Thoracic aorta (tissue), 2 donors: ENCODE measurements at places on chromosomes 2 and 18. TPM values are rescaled to one million over a fixed set of nuclear protein-coding genes. Genes with fewer than 3 reads are reported as not detected.

- no peak for DNase-seq
Observed at GRCh38 chr18:62294073-62294472, 31.0 kb upstream of the TNFRSF11A start.

DNA sequence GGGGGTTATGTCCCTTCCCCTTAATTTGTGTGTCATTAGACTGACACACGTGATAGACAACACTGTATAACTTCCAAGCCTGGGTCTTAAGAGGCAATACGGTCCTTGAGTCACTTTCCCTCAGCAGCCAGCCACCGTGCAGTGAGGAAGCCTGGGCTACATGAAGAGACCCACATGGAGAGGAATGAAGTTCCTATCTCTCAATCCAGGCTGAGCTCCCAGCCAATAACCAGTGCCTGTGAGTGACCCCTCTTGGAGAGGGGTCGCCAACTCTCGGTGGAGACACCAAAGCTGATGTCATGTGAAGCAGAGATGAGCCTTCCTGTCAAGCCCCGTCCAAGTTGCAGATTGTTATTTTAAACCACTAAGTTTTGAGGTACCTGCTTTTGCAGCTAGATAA, 5.7 kb upstream of the WDSUB1 start:
- no peak for DNase-seq

The RAD51AP2 gene
- total RNA-seq = not detected

- no peak for DNase-seq
Observed at GRCh38 chr2:154882725-154883124, 184.2 kb downstream of the KCNJ3 start.

GRCh38 chr2:189175869-189176433, 3.6 kb downstream of the COL5A2 start:
- DNase-seq = no peak

The LRATD1 gene
- total RNA-seq = 4.1 TPM

DNA sequence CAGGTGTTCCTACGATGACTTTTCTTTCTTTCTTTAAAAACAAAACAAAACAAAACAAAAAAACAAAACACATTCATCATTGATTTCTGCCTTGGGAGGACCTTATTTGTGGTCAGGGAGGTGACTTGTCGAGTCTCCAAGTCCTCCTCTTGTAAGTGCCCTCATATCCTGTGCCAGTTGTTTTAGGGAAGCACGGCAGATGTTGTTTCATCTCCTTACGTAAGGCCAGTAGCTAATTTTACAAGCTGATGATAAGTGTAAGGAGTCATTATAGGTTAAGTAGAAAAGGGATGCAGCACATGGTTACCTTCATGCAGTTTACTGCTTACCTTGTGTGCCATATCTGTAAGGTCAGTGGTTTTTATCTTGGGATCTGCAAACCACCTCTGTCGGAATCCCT, 52.2 kb downstream of the MRPS9 start:
- no peak for DNase-seq

- no peak for DNase-seq
Observed at GRCh38 chr2:107334306-107334705, 448.3 kb upstream of the ST6GAL2 start.

The CDC42EP3 gene
- 42.2 TPM for total RNA-seq

DNA sequence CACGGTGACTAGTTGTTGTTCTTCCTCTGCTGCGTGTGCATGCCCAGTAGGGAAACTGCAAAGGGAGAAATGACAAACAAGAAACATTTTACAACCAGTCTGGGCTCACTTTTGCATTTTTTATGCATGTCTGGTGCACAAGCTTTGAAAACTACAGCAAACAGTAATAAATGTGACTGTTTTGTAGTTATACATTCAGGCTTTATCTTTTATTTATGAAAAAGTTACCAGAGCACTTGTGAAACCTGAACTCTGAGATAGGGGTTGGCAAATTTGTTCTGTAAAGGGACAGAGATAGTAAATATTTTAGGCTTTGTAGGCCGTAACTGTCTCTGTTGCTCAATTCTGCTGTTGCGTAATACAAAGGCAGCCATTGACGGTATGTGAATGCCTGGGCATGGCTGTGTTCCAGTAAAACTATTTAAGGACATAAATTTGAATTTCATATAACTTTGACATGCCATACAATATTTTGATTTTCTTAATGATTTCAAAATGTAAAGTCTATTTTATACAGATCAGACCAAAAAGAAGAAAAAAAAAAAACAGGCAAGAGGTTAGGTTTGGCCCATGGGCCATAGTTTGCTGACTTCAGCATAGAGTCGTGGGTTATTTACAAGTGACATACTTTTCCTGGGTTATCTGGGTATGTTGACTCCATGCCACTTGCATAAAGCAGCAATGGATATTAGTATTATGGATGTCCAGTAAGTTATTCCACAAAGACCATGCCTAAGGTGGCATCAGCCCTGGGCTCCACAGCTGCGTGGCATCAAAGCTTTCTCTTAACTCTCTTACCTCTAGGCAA, 53.6 kb upstream of the EML6 start:
- DNase-seq = no peak

The SPP2 gene
- not detected for total RNA-seq

The TEX51 gene
- total RNA-seq = not detected

DNA sequence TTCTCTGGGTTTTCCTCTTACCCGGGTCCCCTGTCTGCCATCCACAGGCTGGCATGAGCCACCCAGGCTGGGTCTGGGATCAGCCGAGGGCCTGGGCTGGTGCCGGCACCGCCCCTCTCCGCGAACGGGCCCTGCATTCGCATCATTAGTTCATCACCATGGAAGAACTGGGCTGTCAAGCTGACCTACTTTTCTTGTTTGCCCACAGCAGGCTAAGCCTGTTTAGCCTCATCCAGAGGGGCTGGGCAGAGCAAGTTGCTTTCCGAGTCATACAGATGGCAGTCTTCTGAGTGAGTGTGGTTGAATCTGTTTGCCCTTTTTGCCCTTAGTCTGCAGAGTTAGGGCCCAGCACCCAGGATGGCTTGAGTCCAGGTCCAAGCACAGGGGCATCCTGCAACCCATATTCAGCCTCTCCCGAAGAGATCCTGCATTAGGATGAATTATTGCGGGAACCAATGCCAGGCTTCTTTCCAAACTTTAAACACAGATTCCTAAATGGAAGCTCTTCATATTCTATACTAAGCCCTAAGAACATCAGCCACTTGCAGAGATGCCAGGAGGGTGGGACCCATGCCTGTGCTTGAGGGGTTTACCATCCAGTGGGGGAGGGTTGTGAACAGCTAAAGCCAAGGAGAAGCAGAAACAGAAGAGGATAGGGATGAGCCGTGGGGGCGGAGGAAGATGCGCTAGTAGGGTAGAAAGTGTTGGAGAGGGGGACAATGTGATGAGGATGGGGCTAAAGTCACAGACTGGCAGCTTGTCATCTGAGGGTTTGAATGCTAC, 68.0 kb downstream of the NPAS2 start:
- no peak for DNase-seq

DNA sequence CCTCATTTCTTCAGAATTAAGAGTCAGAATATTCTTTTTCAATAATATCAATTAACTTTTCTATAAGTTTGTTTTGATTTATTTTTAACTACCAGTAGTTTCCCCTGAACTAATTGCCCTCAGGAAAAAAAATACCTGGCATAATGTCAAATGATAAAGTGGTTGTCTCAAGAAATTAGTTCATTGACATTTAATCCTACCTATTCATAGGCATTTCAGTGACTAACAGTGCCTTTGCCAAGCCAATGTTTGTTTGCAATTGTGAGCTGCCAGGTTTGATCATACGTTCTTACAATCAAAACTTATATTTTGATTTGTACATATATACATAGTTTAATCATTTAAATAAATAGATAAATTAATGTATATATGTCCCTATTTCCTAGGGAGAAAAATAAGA, 267.3 kb upstream of the MC4R start:
- no peak for DNase-seq

GRCh38 chr2:161979490-161979889, 94.5 kb downstream of the DPP4 start:
- no peak for DNase-seq

- no peak for DNase-seq
Observed at GRCh38 chr18:65792456-65793074, 41.8 kb downstream of the CDH7 start.

DNA sequence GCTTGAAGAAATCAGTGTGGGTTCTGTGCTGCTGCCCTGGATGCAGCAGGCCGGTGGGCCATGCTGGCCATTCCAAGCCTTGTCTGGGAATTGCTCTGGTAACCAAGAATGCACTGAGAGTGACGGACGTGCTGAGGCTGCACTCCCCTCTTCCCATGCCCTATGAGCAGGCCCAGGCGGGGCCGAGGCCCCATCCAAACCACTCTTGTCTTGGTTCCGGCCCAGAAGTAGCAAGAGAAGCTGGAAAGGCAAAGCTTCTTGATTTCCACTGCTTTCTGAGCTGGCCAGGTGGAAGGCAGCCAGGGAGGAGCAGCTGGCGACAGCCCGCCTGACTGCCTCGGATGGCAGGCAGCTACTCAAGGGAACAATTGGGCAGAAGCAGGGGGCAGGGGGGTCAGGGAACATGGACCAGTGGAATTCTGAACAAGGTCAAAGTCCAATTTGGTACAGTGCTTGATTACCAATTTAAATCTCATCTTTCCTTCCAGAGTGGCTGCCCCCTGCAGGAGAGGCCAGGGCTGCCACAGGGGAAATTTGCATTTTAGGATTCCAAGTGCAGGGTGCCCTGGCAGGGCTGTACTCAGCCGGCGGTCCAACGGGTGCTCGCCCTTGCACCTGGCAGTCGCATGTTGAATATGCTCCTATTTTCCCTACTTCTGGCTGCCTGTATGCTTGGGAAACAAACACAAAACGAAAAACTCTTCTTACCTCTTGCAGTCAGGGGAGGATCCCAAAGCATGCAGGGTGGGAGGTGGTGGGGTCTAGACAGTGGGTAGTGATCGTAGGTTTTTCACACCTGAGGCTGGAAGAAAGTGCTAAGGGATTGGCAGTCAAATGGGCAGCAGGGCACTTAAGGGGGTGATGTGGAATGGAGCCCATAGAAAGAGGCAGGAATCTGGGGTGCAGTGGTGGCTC, 67.3 kb downstream of the LIPG start:
- DNase-seq = no peak

GRCh38 chr2:98764499-98764898, 33.6 kb upstream of the MGAT4A start:
- no peak for DNase-seq

GRCh38 chr2:223282221-223282620, 230.2 kb downstream of the KCNE4 start:
- DNase-seq = no peak

DNA sequence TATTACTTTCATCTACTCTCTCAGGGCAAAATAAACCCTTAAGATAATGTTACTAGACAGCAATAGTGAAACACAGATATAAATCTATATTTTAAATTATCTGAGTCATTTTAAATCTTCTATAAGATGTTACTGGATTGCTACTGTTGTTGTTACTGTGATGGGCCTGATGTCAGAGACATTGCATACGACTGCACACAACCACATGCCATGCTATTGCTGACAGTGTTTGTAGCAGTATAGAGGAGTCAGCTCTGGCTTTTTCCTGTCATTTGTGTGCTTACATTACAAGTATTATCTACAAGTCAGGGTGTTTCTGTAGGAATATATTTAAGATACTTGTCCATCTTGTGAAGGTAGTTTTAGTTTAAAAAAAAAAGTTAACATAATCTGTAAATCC, 63.9 kb downstream of the CCDC148 start:
- no peak for DNase-seq

DNA sequence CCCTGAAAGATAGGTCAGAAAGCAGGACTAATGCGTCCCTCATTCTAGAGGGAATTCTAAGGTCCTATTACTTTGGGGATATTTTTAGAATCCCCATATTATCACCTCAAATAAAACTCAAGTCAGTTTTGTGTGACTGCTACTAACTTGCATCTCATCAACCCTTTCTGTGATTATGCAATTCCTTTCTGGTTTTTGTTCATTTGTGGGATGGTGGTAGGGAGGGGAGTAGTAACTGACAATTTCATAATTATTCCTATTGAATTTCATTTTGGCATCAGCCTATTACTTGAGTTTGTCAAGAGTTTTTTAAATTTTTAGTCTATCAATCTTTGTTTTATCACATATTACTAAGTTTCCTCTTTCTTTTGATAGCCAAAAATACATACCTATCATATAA, 28.4 kb upstream of the TANK start:
- DNase-seq = no peak

The G6PC2 gene
- total RNA-seq = not detected

DNA sequence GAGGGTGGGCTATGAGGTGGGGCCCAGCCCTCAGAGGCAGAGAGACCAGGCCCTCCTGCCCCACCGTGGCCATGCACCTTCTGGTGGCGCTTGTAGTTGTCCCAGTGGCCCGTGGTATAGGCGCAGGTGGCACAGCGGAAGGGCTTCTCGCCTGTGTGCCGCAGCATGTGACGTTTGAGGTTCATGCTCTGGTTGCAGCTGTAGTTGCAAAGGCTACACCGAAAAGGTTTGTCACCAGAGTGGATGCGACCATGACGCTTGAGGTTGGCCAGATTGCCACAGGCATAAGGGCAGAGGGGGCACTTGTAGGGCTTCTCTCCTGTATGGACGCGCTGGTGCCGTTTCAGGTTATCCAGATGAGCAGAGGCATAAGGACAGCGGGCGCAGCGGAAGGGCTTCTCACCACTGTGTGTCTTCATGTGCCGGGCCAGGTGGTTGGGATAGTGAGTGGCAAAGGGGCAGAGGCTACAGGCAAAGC, 2.9 kb downstream of the ZNF513 start:
- no peak for DNase-seq

DNA sequence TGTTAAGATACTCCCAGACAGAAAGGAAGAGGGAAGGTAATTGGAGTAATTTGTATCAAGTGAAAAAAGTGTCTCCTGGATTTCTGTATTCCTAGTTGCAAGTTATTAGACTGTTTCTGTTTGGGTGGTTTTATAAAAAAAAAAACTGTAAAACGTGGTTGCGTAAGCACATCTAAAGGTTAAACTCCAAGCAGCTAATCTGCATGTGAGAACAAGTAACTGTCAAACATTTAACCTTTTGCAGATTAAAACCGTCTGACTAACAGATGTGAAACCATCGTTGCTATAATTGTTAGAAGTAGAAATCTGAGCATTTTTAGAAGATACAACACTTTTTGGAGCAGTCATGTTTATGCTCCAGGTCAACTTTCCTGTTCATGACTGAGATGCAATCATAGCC, 72.3 kb downstream of the AFF3 start:
- DNase-seq = no peak

DNA sequence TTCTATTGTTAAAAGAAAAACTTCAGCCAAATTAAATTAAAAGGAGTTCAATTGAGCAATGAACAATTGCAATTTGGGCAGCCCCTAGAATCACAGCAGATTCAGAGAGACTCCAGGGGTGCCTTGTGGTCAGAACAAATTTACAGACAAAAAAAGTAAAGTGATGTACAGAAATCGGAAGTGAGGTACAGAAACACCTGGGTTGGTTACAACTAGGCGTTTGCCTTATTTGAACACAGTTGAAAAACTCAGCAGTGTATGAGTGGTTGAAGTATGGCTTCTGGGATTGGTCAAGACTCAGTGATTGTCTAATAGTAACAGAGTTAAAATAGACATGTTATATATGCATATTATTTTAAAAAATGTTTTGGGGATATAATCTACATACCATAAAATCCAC, 98.5 kb upstream of the ZSWIM2 start:
- no peak for DNase-seq

DNA sequence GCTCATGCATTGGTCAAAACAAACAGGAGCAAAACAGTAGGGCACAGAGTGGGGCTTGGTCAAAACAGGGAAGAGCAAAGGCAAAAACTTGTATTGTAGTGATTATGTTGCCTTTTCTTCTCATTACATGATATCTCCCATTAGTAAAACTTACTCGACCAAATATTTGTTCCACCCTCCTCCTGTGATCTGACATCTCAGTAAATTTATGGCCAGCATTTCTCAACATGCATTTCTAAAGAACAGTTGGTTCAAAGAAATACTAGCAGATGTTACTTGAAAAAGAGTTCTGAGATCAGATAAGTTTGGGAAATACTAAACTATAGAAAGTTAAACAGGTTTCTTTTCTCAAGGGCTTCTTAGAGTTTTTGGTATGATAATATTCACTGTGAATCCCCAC, 423.1 kb downstream of the FIGN start:
- DNase-seq = no peak
